ENCODE measurements at places on chromosomes 7 and 10.

DNA sequence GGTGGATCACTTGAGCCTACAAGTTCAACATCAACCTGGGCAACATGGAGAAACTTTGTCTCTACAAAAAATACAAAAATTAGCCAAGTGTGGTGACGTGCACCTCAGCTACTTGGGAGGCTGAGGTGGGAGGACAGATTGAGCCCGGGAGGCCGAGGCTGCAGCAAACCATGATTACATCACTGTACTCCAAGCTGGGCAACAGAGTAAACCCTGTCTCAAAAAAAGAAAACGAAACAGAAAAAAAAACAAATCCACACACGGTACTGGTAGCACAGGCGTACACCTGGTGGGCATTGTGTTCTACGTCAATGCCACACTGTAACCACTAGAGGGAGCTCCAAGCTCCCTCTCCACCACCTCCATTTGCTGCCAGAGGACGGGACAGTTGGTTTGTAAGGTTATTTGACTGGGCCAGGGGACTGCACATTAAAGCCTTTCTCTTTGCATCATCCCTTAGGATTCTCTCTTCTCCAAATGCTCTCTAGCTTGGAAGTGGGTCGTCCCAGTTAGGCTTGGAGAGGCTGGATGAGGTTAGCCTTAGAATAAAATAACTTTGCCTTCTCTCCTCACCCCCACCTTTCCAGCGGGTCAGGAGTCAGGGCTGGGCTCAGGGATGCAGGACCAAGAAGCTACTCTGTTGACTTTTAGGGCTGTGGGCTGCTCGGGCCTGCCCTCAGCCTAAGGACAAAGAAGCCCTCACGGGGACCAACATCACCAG lies 130.8 kb downstream of the SORBS1 start:
- peak; percentile 82 for DNase-seq

DNA sequence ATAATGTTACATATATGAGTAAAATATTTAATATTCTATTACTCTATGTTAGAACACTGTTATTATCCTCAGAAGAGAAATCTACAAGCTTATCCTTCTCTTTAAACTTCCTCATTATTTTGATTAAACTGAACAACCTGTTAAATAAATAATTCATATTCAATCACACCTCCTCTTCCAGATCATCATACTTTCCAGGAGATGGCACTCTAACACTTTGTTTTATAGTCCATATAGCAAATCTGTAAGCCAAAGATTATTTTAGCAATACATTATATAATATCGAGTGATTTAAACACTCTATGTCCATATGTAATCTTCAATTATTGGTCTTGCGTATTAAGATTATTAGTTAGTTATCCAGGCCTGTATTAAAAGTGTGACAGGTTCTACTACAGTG lies 694.1 kb downstream of the ANKRD7 start:
- DNase-seq = peak; percentile 7

- peak; percentile 82 for DNase-seq
Measured at GRCh38 chr10:88525371-88526069, 57.6 kb downstream of the RNLS start.

GRCh38 chr7:85840554-85840953 lies 653.7 kb upstream of the SEMA3D start:
- DNase-seq = no peak

DNA sequence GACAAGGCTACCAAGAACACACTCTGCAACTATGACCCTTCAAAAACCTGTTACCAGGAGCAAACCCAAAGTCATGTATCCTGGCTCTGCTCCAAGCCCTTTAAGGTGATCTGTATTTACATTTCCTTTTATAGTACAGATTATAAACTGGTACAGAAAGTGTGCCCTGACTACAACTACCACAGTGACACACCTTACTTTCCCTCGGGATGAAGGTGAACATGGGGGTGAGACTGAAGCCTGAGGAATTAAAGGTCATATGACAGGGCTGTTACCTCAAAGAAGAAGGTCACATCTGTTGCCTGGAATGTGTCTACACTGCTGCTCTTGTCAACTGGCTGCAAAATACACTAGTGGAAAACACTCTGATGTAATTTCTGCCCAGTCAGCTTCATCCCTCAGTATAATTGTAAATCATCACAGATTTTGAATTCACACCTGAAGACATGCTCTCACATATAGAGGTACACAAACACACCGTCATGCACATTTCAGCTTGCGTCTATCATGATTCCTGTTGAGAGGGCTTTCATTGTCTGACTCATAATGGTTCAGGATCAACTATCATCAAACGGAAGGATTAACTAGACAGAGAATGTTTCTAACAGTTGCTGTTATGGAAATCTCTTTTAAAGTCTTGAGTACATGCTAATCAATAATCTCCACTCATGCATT lies 318.3 kb downstream of the NXPH1 start:
- no peak for DNase-seq

Data from astrocyte of the hippocampus (primary cell).